ENCODE measurements at places on chromosomes 11 and 22. TPM values are rescaled to one million over a fixed set of nuclear protein-coding genes. Genes with fewer than 3 reads are reported as not detected.

- H3K27ac ChIP-seq = no peak overlapping the region
- no peak for DNase-seq
- no peak overlapping the region for H3K4me3 ChIP-seq
- no peaks in the 10 kb centered on the region for H3K36me3 ChIP-seq
- H3K27me3 ChIP-seq = no peaks in the 10 kb centered on the region
These were observed 24.4 kb upstream of the SNX19 start for GRCh38 chr11:130940706-130941105.

DNA sequence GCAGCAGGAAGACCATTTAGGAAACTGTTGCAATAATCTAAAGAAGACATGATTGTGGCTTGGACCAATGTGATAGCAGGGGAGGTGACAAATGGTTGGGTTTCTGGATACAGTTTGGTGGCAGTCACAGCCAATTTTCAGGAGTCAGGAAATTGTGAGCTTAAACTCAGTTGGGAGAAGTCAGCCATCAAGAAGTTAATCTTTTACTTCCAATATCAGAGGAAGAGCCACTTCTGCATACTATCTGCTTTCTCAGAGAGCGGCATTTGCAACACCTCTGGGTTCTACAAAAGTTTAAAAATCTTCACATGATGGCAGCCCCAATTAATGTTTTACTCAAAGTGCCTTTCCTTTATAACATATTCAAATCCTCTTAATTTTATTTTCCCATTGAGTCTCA, 33.7 kb upstream of the PDE3B start:
- no peaks in the 10 kb centered on the region for H3K4me1 ChIP-seq
- H3K27ac ChIP-seq = no peak overlapping the region
- H3K36me3 ChIP-seq = no peaks in the 10 kb centered on the region
- H3K27me3 ChIP-seq = no peaks in the 10 kb centered on the region
- H3K4me3 ChIP-seq = no peak overlapping the region
- no peak for DNase-seq

DNA sequence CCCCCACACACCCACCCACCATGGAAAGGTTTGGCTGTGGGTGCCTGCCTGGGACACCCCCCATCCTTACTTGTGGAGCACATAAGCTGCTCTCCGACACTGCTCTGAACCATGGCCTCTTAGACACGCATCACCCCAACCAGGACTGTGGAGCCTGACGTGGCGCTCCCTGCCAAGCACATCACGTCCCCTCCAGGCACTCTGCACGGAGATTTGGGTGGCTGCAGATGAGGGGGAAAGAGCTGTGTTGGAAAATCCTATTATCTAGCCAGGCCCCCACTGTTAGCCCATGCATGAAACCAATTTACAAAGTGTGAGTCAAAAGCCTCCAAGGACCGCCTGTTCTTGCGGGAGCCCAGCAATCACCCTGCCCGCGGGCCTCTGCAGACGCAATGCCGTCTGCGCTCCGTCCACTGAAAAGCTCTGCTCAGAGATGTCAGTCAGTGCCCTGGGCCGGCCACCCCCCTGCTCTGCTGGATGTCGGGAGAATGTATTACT, 163.4 kb upstream of the NECTIN1 start:
- no peak overlapping the region for H3K27ac ChIP-seq
- H3K4me3 ChIP-seq = no peak overlapping the region
- no peaks in the 10 kb centered on the region for H3K36me3 ChIP-seq
- H3K27me3 ChIP-seq = no peaks in the 10 kb centered on the region
- no peaks in the 10 kb centered on the region for H3K4me1 ChIP-seq
- no peak for DNase-seq

DNA sequence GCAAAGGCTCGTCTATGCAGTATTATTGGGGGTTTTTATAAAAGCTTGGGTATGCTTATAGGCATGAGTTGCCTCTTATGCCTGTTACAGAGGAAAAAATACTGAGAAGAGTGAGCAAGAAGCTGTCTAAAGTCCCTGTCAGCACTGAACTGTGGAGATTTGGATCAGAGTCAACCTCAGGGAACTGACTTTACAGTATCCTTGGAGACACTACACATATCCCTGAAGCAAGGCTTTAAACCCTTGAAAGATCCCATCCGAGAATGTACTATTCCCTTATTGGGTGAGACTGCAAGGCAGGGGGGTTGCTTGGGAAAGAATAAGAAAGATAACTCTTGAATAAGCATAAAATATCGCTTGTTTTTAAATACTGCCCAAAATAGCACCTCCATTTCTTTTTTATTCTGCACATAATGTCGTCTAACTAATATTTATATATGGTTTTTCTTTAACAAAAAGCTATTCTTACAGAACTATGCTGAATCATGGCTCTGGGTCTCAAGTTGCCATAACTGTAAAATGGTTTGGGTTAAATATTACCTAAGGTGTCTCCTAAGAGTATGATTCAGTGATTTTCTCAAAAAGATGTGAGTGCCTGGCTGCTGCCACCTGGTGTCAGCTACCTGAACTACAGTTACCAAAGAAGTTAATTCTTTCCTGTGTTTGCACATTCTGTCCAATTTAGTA, 1062.8 kb downstream of the DLG2 start:
- H3K4me1 ChIP-seq = no peaks in the 10 kb centered on the region
- DNase-seq = no peak
- no peaks in the 10 kb centered on the region for H3K36me3 ChIP-seq
- H3K4me3 ChIP-seq = no peak overlapping the region

DNA sequence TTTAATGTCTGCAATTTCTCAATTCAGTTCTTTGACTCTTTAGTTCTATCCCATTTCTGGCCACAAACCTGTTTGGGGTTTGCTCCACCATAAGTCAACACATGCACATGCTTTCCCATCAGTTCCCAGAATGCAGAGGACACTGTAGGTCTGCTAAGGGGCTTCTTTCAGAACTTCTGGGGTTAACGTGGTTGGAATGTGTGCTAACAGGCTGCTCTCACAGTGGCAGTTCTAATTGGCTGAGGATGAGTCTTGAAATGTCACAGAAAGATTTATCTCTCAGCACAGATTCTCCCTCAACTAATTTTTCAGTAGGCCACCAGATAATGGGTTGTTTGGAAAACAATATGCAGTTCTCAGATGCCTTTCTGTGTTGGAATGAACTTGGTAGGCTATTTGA, 703.4 kb downstream of the NTM start:
- no peak overlapping the region for H3K27ac ChIP-seq
- H3K4me1 ChIP-seq = no peaks in the 10 kb centered on the region
- H3K27me3 ChIP-seq = no peaks in the 10 kb centered on the region
- no peak overlapping the region for H3K4me3 ChIP-seq
- no peaks in the 10 kb centered on the region for H3K36me3 ChIP-seq

DNA sequence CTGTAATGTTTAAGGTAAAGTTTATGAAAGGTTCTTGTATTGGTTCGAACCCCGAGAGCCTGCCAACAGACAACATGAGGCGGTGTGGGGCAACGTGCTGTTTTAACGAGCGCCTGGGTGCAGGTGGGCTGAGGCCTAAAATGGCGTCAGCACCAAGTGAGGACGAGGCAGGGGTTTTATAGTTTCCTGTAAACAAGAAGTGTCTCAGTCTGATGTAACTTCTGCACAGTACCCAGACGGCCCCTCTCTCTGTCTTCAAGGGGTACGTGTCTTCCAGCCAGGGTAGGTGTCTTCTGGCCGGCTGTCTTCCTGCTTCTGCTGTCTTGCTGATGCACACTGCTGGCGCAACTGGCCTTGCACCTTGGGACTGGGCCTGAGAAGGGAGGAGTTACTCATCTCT, 2.7 kb downstream of the PPFIBP2 start:
- H3K27me3 ChIP-seq = peaks cover 14% of the 10 kb centered on the region
- peaks cover 16% of the 10 kb centered on the region for H3K4me1 ChIP-seq
- DNase-seq = no peak
- H3K27ac ChIP-seq = no peak overlapping the region

- H3K36me3 ChIP-seq = no peaks in the 10 kb centered on the region
- H3K27me3 ChIP-seq = no peaks in the 10 kb centered on the region
- no peak for DNase-seq
- no peak overlapping the region for H3K4me3 ChIP-seq
- H3K27ac ChIP-seq = no peak overlapping the region
These were observed 117.5 kb upstream of the CEP126 start for GRCh38 chr11:101797335-101797734.

DNA sequence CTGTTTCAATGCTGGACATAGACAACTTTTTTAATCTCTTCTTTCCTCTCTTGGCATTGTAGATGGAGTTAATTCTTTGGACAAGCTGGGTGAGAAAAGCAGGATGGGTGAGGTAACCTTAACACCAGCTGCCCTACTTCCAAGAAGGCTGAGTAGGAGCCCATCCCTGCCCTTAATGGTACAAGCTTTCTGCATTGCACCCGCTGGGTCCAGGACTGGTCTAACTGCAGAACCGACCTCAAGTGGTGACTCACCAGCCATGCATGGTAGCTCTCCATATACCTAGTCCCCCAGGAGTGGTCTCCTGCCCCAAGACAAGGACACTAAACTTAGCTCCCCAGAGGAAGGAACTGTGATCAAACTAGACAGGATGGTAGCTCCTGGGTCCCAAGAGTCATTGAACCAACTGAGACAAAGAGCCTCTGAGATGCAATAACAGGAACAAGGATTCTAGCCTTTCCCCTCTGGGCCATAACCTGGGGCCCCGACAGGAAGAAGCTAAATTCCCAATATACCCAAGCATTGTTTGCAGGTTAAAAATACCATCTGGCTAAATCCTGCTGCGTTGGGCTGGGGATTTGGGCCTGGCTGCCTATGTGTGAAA, 32.1 kb downstream of the RPL27A start:
- no peak overlapping the region for H3K4me3 ChIP-seq
- no peaks in the 10 kb centered on the region for H3K4me1 ChIP-seq
- no peaks in the 10 kb centered on the region for H3K36me3 ChIP-seq
- no peaks in the 10 kb centered on the region for H3K27me3 ChIP-seq
- no peak overlapping the region for H3K27ac ChIP-seq
- no peak for DNase-seq

- no peaks in the 10 kb centered on the region for H3K27me3 ChIP-seq
- no peak overlapping the region for H3K27ac ChIP-seq
- H3K4me1 ChIP-seq = peaks cover 24% of the 10 kb centered on the region
- DNase-seq = no peak
These were observed 18.9 kb upstream of the TMEM123 start for GRCh38 chr11:102471474-102471873.

DNA sequence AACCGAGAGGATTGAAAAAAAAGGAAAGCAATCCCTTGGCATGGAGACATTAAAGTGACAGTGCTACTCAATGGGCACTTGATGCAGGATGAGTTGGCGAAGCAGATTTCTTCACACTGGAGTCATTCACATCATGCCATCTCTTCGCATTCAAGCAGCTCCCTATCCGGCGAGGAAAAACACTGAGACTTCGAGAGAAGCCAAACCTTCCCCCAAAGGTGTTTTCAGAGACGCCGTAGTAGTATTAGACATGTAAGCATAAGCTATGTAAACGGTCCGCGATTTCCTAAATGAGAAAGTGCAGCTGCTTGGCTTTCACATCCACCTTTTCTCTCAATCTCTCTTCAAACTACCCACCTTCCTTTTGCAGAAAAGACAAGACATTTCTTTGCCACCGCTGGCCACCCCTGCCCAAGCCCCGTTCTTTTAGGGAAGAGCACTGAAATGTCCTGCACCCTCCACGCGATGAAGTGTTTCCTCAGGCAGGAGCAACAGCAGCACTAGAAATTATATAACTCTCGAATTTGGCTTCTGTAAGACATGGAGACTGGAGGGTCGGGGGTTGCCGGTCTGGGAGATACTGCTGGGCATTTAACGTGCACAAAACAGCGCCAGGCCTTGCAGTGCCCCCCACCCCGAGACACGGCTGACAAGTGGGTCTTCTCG, at the start of gene DLG2:
DLG2 (minus strand) TSS at position 13 of the 666 bp plus-strand sequence.
- no peaks in the 10 kb centered on the region for H3K36me3 ChIP-seq
- DNase-seq = no peak
- H3K4me3 ChIP-seq = peak within 1 kb of the TSS; percentile 82
- H3K4me1 ChIP-seq = peaks cover 5% of the 10 kb centered on the region

DNA sequence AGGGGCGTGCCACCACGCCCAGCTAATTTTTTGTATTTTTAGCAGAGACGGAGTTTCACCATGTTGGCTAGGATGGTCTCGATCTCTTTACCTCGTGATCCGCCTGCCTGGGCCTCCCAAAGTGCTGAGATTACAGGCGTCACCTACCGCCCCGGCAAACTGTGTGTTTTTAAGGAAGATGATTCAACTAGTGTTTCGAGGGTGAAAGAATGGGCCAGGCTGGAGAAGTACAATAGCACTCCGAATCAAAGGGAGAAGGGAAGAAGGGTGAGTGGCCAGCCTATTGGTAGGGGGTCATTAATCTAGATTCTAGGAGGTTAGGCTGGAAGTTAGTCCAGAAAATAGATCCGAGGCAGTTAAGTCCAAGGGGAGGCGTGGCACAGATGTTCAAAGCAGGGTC, 2.9 kb upstream of the CECR2 start:
- no peak for DNase-seq
- H3K4me3 ChIP-seq = no peak overlapping the region
- H3K4me1 ChIP-seq = peaks cover 11% of the 10 kb centered on the region
- no peak overlapping the region for H3K27ac ChIP-seq
- peaks cover 49% of the 10 kb centered on the region for H3K27me3 ChIP-seq
- H3K36me3 ChIP-seq = no peaks in the 10 kb centered on the region

GRCh38 chr11:7967826-7968225, 2.6 kb upstream of the NLRP10 start:
- no peak overlapping the region for H3K4me3 ChIP-seq
- no peak for DNase-seq
- no peaks in the 10 kb centered on the region for H3K36me3 ChIP-seq
- no peak overlapping the region for H3K27ac ChIP-seq

DNA sequence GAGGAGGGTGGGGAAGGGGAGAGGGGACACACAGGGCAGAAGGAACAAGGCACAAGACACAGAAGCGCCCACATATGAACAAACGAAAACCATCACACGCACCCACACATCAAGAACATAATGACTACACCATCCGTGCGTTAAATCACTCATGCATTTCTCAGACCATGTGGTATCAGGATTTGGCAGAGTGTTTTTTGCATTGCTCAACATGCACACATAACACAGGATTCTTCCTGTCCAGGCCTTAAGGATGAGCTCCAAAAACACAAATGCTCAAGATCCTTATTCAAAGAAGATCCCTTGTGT, 309.5 kb downstream of the CADM1 start:
- H3K4me3 ChIP-seq = no peak overlapping the region
- H3K27ac ChIP-seq = no peak overlapping the region
- no peaks in the 10 kb centered on the region for H3K27me3 ChIP-seq
- DNase-seq = no peak
- H3K36me3 ChIP-seq = no peaks in the 10 kb centered on the region

- peak overlapping the region; percentile 20 for H3K4me3 ChIP-seq
- H3K27me3 ChIP-seq = peaks cover 55% of the 10 kb centered on the region
- H3K36me3 ChIP-seq = no peaks in the 10 kb centered on the region
- peak overlapping the region; percentile 25 for H3K27ac ChIP-seq
These were observed 382 bp downstream of the RASSF10 start for GRCh38 chr11:13009476-13009920.

DNA sequence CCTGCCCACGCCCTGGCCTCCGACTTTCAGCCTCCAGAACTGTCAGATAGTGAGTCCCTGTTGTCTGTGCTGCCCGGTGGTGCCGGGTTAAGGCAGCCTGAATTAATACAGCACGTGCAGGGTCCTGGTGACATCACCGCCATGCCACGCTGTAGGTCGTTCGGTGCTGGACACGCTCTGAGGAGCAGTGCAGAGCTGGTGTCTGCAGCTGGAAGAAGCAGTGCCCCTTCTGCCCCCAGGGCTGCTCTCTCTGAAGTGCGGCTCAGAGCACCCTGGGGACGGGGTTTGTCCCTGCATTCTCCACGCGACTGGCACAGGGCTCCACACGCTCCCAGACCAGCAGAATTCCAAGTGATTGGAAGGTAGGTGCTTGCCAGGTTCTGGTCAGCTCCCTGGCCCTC, 831.5 kb downstream of the TBC1D22A start:
- no peak overlapping the region for H3K4me3 ChIP-seq
- no peak overlapping the region for H3K27ac ChIP-seq
- H3K36me3 ChIP-seq = no peaks in the 10 kb centered on the region

Gene VWA5A
- 6.0 TPM for total RNA-seq

Gene SPI1
- 21.1 TPM for total RNA-seq

Gene HBG1
- 612 TPM for total RNA-seq

Gene PGM2L1
- 8.0 TPM for total RNA-seq

All from thymus (tissue), 14 donors.